ENCODE measurements at places on chromosomes 6 and 20. TPM values are rescaled to one million over a fixed set of nuclear protein-coding genes. Genes with fewer than 3 reads are reported as not detected.

DNA sequence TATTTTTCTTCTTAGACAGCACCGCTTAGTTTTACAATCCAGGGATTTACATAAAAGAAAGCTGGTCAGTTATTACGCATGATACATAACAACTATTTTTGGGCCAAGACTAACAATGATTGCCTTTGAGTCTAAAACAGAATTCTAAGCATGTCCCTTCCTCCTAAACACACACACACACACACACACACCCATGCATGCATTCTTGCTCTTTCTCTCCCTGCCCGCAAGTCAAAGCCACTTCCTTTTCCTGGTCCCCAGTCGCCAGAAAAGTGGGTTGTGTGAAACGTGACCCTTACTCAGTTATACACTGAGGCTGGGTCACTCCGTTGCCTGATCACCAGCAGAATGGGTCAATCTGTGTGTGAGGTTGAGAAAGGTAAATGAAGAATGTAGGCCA lies 31.4 kb downstream of the FYN start:
- DNase-seq: no peak

DNA sequence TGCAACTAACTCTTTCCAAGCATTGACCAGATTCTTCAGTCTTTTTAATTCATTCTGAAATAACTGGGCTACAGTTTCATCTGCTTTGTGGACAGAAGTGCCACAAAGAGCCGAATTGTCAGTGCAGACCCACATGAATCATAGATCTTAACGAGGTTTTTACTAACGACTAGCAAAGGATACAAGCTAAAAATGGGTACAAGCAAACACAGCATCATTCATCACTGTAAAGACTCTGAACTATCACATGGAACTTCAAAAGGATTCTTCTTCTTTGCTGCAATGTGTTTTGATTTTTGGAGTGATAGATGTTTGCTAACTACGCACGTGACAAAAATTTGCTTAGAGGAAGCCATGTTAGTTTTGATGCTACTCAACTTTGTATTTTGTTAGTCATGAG lies 227.1 kb downstream of the ESR1 start:
- DNase-seq: no peak

- no peak for DNase-seq
Observed at GRCh38 chr20:34636648-34637047, 40.2 kb downstream of the PIGU start.

DNA sequence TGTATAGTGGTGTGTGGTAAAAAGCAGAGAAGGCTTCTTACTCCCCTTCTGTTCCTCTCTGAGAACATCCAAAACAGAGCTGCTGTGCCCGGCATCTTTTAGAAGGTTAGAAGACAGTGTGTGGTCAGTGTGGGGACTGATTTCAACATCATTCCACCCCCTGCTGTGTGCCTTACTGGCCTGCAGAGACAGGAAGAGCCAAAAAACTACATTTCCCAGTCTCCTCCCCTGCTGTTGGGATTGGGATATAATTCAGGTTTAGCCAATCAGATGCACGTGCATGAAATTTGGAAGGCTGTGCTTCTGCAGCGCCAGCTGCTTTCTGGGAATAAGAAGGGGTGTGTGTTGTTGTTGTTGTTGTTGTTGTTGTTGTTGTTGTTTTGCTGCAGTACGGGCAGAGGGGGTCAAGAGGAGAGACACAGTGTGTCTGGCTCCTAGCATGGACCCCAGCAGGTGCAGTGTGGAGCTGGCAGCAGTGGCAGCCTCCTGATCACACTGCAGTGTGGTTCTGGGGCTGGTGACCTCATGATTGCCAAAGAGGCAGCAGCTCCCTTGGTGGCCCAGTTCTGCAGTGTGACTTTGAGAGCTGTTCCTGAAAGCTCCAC lies 74.7 kb downstream of the MRPL14 start:
- DNase-seq: no peak

GRCh38 chr6:64505312-64505711 lies 869.7 kb downstream of the PHF3 start:
- DNase-seq: peak; percentile 4

DNA sequence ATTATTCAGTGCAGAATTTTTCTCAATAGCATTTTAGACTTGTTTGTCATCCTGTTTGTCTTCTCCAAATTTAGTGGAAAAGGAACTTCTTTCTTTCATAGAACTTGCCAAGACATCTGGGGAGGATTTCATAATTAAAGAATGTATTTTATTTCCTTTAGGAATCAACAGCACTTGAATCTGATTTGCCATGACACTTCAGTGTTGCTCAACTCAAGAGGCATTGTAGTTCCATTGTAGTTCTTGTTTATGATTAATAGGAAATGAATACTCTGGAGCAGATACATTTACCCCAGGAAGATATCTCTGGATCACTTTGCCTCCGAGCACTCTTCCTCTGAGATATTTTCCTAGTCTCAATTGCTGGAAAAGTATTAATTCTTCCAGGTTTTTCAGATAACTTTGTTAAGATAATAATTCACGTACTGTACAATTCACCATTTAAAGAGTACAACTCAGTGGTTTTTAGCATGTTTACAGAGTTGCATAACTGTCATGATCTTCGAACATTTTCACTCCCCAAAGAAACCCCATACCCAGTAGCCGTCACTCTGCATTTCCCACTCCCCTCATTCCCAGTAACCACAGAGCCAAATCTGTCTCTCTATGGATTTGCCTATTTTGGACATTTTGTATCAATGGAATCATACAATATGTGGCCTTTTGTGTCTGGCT lies 29.7 kb downstream of the AKAP12 start:
- no peak for DNase-seq

DNA sequence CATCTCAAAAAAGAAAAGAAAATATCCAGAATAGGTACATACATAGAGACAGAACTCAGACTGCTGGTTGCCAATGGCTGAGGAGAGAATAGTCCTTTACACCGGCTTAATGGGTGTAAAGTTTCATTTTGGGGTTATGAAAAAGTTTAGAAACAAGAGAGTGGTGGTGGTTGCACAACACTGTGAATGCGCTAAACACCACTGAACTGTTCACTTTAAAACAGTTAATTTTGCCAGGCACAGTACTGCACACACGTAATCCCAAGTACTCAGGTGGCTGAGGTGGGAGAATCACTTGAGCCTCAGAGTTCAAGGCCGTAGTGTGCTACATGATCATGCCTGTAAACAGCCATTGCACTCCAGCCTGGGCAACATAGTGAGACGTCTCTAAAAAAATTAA lies 7.6 kb downstream of the ILRUN start:
- DNase-seq: no peak

- DNase-seq: no peak
Observed at GRCh38 chr6:108734271-108734922, 113.8 kb upstream of the ARMC2 start.

- no peak for DNase-seq
Observed at GRCh38 chr6:128844598-128844997, 38.3 kb upstream of the LAMA2 start.

- no peak for DNase-seq
Observed at GRCh38 chr6:6357530-6357929, 37.1 kb upstream of the F13A1 start.

DNA sequence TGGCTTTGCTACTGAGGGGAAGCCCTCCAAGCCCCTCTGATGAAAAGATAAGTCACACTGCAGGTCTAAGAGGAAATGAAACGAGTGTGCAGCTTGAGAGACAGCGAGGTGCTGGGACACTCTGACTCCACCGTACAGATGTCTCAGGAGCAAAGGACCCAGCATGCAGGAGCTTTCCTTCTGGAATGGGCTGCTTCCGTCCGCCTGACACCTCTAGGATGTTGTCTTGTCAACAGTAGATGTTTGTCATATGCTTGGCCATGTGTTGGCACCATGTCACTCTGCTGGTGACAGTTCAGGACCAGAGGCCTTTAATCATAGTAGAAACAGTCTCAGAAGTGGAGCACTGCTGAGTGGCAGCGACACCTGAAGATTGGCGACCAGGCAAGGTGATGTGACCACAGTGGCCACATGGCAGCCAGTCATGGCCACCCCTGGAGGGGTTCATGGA lies 46.7 kb downstream of the SLC24A3 start:
- DNase-seq: no peak

RNF5 gene
- total RNA-seq: 30.1 TPM

SLC17A9 gene
- 20.1 TPM for total RNA-seq

SOBP gene
- 0.59 TPM for total RNA-seq
